ENCODE measurements at places on chromosomes 6 and 20. TPM values are rescaled to one million over a fixed set of nuclear protein-coding genes. Genes with fewer than 3 reads are reported as not detected.

DNA sequence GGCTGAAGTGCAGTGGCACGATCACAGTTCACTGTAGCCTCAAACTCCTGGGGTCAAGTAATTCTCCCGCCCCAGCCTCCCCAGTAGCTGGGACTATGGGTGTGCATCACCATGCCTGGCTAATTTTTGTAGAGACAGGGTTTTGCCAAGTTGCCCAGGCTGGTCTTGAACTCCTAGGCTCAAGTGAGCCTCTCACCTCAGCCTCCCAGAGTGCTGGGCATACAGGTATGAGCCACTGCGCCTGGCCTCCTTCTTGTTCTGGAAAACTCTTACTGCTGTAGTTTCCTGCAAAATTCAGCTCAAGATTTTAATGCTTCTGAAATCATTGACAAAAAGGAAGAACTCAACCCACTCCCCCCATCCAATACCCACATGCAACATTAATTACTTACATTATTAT, 21.9 kb upstream of the KCNG1 start:
- no peak for DNase-seq

- DNase-seq = no peak
These were observed 24.4 kb downstream of the ANGPT4 start for GRCh38 chr20:891706-892080.

- no peak for DNase-seq
These were observed 3.3 kb upstream of the TMEM14A start for GRCh38 chr6:52667572-52667971.

GRCh38 chr20:34495916-34496315, 20.3 kb upstream of the DYNLRB1 start:
- DNase-seq = no peak

- DNase-seq = no peak
These were observed 419.3 kb downstream of the PHF3 start for GRCh38 chr6:64054861-64055260.

- DNase-seq = no peak
These were observed 69.1 kb upstream of the HIVEP1 start for GRCh38 chr6:11943060-11943459.

GRCh38 chr6:168032005-168032760, 34.7 kb downstream of the KIF25 start:
- no peak for DNase-seq

DNA sequence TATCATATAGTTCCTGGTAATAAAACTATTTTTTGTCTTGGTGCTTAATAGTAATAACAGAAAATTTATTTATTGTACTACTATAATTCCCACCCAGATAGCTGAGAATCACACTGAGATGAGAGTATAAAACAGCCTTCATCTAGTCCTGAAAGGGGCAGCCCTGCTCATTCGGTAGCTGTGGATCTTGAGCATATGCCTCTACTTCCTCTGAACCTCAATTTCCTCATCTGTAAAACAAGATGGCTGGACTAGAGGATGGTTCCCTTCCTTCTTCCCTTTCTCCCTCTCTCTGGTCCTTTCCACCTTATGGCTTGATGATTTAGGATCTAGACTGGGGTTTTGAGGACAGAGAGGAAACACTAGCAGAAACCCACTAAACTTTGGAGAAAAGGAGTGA, 15.0 kb downstream of the FKBP5 start:
- no peak for DNase-seq

DNA sequence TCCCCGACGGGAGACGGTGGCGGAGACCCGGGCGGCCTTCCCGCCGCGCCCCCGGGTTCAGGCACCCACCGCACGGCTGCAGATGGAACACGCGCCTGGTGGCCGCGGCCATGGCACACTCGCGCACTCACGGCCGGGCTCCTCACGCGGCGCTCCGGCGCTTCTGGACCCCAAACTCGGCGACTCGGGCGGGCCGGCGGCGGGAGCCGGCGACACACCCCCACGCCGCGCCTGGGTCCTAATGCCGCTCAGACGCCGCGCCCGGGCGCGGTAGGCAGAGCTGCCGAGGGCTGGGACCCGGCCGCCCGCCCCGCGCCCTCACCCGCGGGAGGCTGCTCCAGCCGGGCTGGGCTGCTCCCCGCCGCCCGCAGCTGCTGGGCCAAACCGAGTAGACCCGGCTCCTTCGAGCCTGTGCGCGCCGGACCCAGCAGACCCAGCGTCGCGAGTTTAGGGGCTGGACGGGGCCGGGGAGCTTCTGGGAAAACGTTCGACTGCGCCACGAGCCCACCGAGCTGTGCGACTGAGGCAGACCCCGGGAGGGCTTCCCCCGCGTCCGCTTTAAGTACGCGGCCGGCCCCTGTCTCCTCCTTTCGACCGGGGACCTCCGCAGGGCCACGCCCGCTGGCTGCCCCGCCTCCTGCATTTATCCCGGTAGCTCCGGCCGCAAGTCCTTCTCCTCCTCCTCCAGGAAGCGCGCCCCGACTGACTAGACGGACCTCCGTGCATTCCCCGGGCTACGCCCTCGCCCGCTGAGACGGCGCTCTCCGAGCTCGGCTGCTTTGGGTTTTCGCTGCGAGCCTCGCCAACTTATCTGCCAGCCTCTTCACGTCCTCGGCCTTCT, at the start of gene SLC4A11:
Gene SLC4A11, minus strand, starts transcription at position 165 of the 841 bp plus-strand sequence. Its CDS starts 53 bp downstream, at position 112.
- DNase-seq = peak; percentile 75

- no peak for DNase-seq
These were observed 168.1 kb upstream of the TOP1 start for GRCh38 chr20:40860487-40860902.

- no peak for DNase-seq
These were observed 168.4 kb downstream of the EYS start for GRCh38 chr6:65538644-65539043.

GRCh38 chr6:11538052-11538818, 686 bp downstream of the TMEM170B start:
- DNase-seq = peak; percentile 45

- no peak for DNase-seq
These were observed 90.2 kb downstream of the ZDHHC14 start for GRCh38 chr6:157471077-157471686.

DNA sequence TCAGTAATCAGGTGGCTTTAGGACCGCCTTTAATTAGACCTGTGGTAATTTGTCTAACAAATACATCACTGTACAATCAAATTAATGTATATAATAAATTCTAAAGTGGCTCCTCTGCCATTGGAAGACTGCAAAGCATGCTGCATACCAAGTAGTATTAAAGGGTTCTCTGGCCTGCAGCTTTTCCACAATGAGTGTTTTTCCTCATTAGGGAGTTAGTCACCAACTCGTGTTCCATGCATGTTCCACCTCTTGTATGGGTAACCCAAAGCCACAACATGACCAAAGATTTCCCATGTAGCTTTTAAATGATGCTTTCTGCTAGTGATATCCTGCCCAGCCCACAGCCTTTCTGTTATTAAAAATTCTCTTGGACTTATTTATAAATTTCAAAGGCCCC, 218.7 kb downstream of the FUT9 start:
- DNase-seq = no peak

DNA sequence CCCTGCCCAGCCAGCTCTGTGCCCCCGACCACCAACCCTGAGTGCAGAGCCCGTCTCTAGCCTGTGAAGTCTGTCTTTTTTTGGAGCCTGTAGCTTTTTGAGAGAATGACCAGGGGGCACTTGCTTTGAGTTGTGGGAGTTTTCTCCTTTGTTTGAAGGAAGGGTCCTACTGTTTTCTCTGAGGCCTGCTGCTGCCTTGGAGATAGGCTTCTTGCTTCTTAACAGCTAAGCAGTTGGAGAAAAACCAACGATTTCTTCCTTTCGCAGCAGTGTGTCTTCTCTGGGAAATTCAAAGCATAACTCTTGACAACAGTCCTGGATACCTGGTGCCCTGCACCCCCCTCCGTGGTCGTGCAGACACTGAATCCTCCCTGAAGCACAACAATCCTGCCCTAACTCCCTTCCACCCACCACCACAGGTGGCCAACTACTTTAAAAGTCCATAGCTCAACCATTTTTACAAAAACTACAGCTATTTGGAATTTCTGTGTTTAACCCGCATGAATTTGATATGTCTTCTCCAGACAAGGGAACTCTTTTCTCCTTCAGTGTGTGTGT, 61.0 kb downstream of the FAM50B start:
- no peak for DNase-seq

DNA sequence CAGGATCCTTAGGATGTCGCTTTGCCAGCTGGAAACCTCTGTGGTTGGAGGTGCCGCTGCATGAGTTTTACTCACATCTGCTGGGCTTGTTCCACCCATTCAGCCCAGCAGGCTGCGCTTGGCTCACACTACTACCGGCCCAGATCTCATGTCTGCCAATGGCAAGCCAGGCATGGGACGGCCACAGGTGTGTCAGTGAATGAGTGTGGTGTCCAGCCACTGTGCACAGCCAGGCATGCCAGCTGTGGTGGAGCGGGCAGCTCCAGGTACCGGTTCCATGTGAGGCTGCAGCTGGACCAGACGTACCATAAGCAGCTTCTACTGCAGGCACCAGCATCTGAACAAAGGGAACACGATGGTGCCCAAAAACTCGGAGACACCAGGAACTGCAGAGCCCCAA, 33.1 kb upstream of the ASF1A start:
- DNase-seq = no peak

DNA sequence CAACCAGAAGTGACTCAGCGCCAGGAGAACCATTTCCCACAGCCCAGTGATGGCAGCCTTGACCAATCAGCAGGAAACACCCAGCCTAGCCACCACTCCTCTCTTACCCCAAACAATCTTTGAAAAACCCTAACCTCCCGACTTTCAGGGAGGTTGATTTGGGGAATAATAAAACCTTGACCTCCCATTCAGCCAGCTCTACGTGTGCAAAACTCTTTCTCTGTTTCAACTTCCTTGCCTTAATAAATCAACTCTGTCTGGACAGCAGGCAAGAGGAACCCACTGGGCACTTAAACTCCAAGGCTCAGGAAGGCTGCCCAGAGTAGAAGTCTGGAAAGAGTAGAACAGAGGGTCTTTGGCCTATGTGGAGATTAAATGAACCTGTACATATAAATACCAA, 35.0 kb downstream of the SERPINB1 start:
- no peak for DNase-seq

GRCh38 chr6:82693094-82693493, 329.5 kb downstream of the TPBG start:
- no peak for DNase-seq

GRCh38 chr20:51319522-51319921, 223.0 kb downstream of the NFATC2 start:
- DNase-seq = no peak

DNA sequence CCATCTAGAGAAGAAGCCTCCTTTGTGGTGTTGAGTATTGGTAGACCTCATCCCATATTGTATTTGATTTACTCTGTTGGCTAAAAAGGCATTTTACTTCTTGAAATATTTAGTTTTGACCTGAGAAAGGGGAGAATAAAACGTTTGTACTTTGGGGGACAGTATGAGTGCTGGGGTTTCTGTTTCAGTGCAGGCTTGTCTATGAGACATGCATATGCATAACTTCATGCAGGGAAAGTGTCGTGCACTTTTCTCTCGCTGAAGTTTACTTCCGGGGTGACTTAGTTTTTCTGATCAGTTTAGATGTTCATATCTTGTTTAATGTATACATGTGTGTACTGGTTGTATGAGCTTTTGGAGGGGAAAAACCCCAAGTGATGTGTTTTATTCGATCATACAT, 59.5 kb downstream of the UTRN start:
- no peak for DNase-seq

RPS18 gene
- 1,167 TPM for total RNA-seq

LTB gene
- total RNA-seq = 0.84 TPM

SLC12A5 gene
- total RNA-seq = 3.2 TPM

ENPP4 gene
- total RNA-seq = 20.2 TPM

BPI gene
- not detected for total RNA-seq

CAP2 gene
- 69.6 TPM for total RNA-seq

PPP1R3D gene
- 6.0 TPM for total RNA-seq

WFDC12 gene
- not detected for total RNA-seq

SDHAF4 gene
- 15.5 TPM for total RNA-seq

FAM209B gene
- not detected for total RNA-seq

PKIB gene
- total RNA-seq = 1.0 TPM

TREML1 gene
- not detected for total RNA-seq

All from left cardiac atrium (tissue), 4 donors.